Epithelial cell of umbilical artery (primary cell): ENCODE measurements at places on chromosomes 7 and 10. TPM values are rescaled to one million over a fixed set of nuclear protein-coding genes. Genes with fewer than 3 reads are reported as not detected.

Gene CALML3
- not detected in 2 replicates for total RNA-seq

Gene GRM3
- not detected in 2 replicates for total RNA-seq

Gene FKBP14
- total RNA-seq = 26.9 and 38.0 TPM in 2 replicates

Gene NPC1L1
- not detected in 2 replicates for total RNA-seq

Gene SFRP5
- total RNA-seq = not detected in 2 replicates

Gene SORBS1
- 0.32 and 1.5 TPM in 2 replicates for total RNA-seq

Gene RBM33
- 15.3 and 27.8 TPM in 2 replicates for total RNA-seq

Gene SPDYE9
- total RNA-seq = not detected in 2 replicates

Gene LIPF
- not detected in 2 replicates for total RNA-seq

Gene GJD4
- not detected in 2 replicates for total RNA-seq

Gene ELOVL3
- not detected in 2 replicates for total RNA-seq

Gene DGKI
- total RNA-seq = 0.15 and 0.32 TPM in 2 replicates

Gene NME8
- not detected in 2 replicates for total RNA-seq

Gene EVX1
- total RNA-seq = not detected in 2 replicates

Gene OR9A2
- total RNA-seq = not detected in 2 replicates

Gene SMKR1
- total RNA-seq = 0.46 TPM in 1 of 2 replicates, not detected in the other

Gene PILRA
- not detected in 2 replicates for total RNA-seq

Gene PKD1L1
- total RNA-seq = 0.32 and 1.2 TPM in 2 replicates

Gene FRA10AC1
- total RNA-seq = 5.2 and 7.9 TPM in 2 replicates

Gene BET1
- 36.1 and 56.1 TPM in 2 replicates for total RNA-seq

Gene SGCE
- 55.5 and 63.5 TPM in 2 replicates for total RNA-seq

Gene PLXDC2
- total RNA-seq = under 0.01 and 0.15 TPM in 2 replicates

Gene TMEM178B
- not detected in 2 replicates for total RNA-seq

Gene AKR1B15
- total RNA-seq = not detected in 2 replicates

Gene SUMF2
- 160 and 166 TPM in 2 replicates for total RNA-seq

Gene GOT1
- total RNA-seq = 27.2 and 34.4 TPM in 2 replicates

Gene TEX47
- not detected in 2 replicates for total RNA-seq

Gene LOXL4
- total RNA-seq = 0.32 and 2.6 TPM in 2 replicates

Gene TEX36
- total RNA-seq = not detected in 2 replicates

Gene NFE2L3
- total RNA-seq = 63.7 and 82.5 TPM in 2 replicates
